Hepatic stellate cell (primary cell): ENCODE measurements at places on chromosomes 2 and 18.

GRCh38 chr2:232276733-232277313 is 101.7 kb upstream of the ALPP start:
- no peak for DNase-seq

- DNase-seq: no peak
Measured at GRCh38 chr2:169540146-169540545, 30.6 kb downstream of the KLHL41 start.

DNA sequence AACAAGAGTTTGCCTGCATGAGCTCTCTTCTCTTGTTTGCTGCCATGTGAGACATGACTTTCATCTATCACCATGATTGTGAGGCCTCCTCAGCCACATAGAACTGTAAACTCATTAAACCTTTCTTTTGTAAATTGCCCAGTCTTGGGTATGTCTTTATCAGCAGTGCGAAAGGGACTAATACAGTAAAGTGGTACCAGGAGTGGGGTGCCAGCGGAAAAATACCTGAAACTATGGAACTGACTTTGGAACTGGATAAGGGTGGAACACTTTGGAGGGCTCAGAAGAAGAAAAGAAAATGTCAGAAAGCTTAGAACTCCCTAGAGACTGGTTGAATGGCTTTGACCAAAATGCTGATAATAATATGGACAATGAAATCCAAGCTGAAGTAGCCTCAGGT is 260.9 kb downstream of the DSC3 start:
- DNase-seq: no peak

GRCh38 chr2:95275601-95276243 is 1.5 kb downstream of the PROM2 start:
- DNase-seq: no peak

DNA sequence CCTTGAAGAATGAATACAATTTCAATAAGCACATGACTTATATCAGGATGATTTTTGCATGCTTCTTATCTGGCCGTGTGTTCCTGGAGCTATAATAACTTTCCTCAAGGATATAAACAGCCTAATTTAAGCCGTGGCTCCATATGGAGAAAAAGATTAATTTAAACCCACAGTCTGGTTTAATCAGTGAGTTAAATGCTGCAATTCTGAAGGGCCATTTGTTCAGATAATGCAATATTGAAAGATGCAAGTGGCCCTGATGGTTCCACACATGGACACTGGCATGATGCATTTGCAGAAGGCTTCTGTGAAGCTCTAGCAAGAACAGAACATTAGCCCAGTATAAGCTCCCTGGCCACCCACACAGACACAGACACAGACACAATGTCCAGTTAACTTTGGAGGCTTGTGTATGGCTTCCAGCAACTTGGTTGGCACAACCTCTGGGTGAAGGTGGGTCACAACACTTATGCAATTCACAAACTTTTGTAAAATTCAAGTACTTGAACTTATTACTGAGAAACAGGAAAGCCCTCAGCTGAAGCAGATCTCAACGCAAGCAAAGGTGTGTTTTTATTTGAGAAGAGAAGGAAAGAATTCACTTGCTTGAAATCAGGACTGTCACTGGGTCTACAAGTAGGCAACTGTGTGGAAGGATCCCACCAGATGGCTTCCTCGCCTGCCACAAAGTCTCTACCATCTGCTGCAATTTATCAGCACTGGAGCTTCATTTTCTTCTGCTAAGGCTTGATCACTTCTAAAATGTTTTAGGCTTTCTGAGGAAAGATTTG is 63.3 kb downstream of the MDH1 start:
- no peak for DNase-seq

DNA sequence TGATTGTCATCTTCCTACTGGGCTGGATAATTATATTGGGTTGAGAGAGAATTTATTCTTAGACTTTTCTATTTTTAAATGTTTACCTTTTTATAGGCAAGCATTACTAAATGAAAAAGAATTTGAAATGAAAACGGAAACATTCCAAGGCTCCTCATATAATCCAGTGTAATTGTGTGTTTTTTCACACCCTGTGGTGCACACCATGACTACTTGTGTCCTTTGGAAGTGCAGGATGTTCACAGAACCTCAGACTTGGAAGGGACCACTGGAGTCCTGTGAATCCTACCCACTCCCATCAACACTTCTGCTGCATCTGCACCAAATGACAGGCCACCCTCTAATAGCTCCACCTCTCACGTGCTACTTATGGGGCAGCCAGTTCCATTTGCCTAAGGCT is 48.0 kb downstream of the NAT8 start:
- DNase-seq: no peak

DNA sequence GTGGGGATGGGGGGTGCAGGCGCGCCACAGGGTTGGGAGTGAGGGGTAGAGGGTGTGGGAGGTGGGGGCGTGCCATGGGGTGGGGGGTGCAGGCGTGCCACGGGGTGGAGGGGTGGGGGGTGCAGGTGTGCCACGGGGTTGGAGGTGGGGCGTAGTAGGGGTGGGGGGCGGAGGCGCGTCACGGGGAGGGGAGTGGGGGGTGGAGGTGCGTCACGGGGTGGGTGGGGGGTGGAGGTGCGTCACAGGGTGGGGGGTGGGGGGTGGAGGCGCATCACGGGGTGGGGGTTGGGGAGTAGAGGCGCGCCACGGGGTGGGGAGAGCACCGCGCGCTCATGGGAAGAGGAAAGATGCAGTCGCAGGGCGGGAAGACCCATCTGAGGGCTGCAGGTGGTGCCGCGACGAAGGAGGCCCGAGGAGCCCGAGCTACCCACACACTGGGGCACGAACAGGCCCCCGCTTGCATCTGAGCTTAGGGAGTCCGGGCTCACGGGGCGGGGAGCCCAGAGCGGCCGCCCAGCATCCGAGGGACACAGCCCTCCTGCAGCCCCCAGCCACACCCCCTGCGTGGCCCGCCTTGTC is 37.5 kb downstream of the SNED1 start:
- DNase-seq: no peak

DNA sequence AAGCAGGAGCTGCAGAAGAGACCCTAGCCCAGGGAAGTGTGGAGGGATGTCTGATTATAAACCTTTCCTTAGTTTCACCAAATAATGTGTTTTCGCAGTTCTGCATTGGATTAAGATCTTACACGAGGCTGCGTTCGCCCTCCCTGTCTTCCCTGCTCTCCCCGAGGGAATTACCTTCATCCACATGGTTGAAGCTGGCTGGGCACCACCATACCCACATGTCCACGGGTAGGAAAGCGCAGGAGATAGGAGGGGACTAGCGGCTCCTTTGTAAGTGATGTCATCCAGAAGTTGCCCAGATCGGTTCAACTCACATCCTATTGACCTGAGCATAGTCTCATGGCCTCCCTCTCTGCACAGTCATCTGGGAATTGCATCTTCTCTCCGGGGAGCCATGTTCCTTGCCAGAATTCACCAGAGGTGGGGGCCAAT is 1.1 kb downstream of the TTL start:
- DNase-seq: peak; percentile 62

GRCh38 chr2:112451317-112451716 is 17.9 kb upstream of the RGPD8 start:
- no peak for DNase-seq

GRCh38 chr18:43486462-43486861 is 209.2 kb upstream of the SYT4 start:
- no peak for DNase-seq

- DNase-seq: no peak
Measured at GRCh38 chr18:62028715-62029114, 135.9 kb upstream of the RNF152 start.

DNA sequence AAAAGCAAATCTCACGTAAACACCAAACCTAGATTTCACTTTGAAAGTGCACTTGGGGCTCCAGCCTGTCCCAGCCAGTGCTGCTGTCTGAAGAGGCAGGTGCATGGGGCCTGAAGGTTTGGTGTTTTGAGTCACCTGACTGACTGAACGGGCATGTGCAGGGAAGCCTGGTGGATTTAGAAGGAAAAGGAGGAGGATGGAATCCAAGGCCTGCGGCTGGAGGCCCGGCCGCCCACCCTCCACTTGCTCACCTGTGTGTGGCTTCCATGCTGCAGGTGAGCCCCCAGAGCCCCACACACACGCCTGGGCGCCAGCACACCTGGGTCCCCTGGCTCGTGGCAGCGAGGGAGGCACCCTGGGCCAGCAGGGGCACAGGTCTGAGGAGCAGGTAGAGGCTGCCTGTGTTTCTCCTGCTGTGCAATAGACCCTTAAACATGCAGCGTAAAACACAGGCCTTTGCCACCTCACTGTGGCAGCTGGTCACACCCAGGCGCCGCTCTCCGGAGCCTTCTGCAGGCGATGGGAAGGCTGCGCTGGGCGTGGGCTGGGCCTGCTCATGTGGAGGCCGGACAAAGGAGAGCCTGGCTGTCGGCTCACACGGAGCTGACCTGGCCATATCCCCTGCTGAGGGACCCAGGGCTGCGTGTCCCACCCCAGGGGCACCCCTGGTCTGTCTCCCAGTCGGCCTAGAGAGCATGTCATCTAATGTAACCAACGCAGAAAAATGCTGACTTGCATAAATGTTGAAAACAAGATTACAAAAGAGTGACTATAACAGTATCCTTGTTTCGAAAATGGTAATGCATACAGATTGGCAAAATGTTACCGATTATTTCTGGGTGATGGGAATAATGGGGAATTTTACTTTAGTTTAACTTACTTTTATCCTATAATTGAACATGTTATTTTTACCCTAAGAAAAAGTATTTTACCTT is 71.3 kb downstream of the TMEM18 start:
- DNase-seq: no peak

- no peak for DNase-seq
Measured at GRCh38 chr2:117232305-117232704, 582.2 kb upstream of the DDX18 start.

GRCh38 chr18:48072428-48073204 is 142.2 kb upstream of the SMAD2 start:
- DNase-seq: no peak

GRCh38 chr2:185108588-185108987 is 510.3 kb downstream of the ZNF804A start:
- no peak for DNase-seq
